ENCODE measurements at places on chromosomes 5 and 9.

DNA sequence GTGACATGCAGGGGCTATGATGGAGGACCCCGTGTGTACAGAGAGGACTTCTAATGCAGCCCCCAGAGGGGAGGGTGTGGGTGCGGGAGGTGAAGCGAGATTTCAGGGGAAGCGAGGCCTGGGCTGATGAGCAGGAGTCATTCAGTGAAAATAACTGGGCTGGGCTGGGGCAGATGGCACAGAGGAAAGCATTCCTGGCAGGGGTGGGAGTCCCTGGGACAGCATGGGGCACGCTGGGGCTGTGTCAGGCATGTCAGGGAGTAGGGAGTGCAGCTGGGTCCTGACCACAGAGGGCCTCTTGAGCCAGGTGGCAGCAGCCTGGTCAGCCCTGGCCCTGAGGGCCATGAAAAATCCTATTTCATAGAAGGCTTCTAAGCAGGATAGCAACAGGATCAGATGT lies 36.6 kb downstream of the COL15A1 start:
- no peak for DNase-seq

- DNase-seq = no peak
These were observed 3.2 kb upstream of the TNC start for GRCh38 chr9:115121181-115121580.

GRCh38 chr5:77936365-77936693 lies 160.2 kb upstream of the TBCA start:
- no peak for DNase-seq

- DNase-seq = no peak
These were observed 148.5 kb downstream of the ISOC1 start for GRCh38 chr5:129243039-129243438.

DNA sequence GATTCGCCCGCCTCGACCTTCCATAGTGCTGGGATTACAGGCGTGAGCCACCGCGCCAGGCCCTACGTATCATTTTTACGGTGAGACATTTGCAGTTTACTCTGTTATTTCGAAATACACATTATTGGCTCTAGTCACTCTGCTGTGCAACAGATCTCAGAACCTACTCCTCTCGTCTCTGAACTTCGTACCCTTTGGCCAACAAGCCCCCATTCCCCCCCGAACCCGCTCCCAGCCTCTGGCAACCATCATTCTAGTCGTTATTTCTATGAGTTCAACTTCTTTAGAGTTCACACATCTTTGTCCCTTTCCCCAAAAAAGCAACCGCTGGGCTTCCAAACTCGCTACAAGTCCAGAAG lies 735 bp downstream of the PTGR1 start:
- no peak for DNase-seq

GRCh38 chr9:135154050-135154615 lies 66.7 kb downstream of the OLFM1 start:
- no peak for DNase-seq

DNA sequence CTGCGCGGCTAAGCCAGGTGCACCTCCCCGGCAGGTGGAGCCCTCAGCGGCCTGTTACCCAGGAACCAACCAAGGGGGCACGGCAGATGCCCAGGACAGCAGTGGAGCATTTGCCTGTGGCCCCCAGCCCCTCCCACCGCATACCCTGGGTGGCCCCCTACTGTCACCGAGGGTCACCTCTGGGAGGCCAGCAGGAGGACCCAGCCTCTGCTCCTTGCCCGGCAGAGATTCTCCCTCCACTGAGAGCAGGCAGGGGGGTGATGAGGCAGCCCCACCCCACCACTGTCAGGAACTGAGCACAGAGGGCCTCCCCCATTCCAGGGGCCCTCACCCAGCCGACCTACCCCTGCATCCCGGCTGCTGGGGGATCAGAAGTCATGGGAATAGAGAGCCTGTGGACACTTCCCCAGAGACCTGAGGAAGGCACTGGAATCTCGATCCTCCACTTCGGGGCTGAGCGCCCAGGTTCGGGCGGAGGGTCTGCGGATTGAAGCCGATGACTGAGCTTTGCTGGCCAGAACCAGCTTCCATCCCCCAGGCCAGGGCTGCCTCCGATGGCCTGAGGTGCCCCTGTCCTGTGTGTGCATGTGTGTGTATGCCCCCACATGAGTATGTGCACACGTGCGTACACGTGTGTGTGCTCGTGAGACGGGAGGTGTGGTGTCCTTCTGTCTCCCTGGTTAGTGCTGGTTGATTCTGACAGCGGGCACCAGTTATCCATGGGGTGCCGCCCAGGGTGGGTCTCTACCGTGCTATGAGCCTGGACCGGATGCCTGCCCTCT lies at the start of gene QRFP:
QRFP (minus strand) TSS at position 580 of the 782 bp plus-strand sequence. CDS start 2,974 bp downstream, outside the sequence.
- no peak for DNase-seq

DNA sequence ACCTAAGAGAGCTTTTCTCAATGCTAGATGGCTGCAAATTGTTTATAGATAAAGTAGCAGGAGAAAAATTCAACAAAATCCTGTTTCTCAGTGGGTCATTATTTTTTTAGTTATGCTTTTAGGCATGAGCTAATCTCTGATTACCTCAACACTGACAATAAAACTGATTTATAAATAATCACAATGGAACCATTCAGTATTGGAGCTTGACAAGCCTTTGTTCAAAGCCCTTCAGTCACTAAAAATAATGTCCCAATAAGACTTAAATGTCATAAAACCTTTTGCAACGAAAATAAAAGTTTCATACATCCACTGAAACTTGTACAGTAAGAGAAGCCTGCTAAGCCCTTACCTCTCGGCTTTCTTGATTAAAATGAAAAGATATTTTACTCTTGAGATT lies 27.2 kb downstream of the PTPDC1 start:
- no peak for DNase-seq

DNA sequence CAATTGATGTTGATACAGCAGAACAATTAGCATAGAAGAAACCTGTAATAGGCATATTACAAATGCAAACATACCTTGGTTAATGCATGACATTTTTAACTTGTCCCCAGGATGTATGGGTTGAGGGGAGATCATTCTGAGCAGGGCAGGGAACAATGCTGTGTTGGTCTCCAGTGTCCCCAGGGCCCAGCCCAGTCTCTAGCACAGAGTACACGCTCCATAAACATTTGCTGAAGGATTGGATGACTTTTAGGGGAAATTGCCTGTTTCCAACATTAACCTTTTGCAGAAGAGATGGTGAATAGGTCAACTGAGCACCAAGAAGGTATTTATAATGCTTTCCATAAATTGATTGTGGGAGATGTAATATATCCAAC lies 20.0 kb downstream of the ANKRA2 start:
- DNase-seq = no peak

GRCh38 chr5:154858972-154859871 lies 795 bp downstream of the CNOT8 start:
- peak; percentile 33 for DNase-seq

GRCh38 chr9:133359399-133360175 lies 3.2 kb downstream of the SURF2 start:
- DNase-seq = no peak

GRCh38 chr9:69532396-69532795 lies 139.8 kb downstream of the APBA1 start:
- no peak for DNase-seq

DNA sequence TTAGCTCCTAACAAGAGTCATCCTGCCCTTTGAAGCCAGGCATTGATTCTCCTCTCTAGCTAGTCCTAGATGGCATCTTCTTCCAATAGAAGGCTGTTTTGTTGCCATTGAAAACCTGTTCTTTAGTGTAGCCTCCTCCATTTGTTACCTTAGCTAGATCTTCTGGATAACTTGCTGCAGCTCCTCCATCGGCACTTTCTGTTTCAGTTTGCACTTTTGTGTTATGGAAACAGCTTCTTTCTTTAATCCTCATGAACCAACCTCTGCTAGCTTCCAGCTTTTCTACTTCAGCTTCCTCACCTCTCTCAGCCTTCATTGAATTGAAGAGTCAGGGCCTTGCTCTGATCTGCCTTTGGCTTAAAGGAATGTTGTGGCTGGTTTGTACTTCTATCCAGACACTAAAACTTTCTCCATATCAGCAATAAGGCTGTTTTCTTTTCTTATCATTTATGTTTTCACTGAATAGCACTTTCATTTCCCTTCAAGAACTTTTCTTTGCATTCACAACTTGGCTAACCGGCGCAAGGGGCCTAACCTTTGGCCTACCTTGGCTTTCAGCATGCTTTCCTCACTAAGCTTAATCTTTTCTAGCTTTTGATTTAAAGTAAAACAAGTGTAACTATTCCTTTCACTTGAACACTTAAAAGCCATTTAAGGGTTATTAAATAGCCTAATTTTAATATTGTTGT lies 166.5 kb upstream of the SLC12A2 start:
- no peak for DNase-seq

- no peak for DNase-seq
These were observed 1027.0 kb upstream of the COX7C start for GRCh38 chr5:85590764-85591163.

- DNase-seq = no peak
These were observed 376.9 kb downstream of the DTWD2 start for GRCh38 chr5:118611332-118611945.

DNA sequence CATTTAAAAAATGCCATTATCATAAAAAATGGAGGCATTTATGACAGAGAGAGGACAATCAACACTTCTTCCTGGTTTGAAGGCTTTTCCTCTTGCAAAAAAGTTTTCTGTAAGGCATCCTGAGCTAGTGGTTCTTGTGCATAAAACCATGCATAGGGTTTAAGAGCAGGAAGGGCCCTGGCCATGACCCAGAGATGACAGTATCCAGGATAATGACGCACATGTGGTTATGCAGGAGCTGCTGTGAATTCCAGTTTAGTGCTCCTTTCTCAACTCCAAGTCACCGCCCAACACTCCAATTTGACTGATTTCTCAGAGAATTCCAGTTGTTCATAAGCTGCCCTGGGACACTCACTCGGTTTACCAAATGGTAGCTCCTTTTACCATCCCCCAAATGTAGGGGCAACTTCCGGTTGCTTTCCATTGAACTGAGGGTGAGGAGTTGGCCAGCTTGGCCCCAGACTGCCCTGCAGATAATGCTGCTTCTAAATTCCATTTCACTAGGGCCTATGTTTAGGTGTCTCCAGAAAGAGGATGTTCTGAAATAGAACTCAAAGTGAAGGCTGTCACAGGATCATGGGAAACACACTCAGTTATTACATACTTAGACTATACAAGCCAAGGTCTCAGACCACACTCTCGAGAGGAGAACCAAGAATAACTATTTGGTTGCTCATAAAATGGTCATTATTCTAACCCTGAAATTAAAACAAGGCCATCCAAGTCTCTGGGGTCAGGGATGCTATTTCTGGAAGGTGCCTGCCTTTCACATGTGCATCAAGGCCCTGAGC lies 179.1 kb downstream of the SLIT3 start:
- no peak for DNase-seq

DNA sequence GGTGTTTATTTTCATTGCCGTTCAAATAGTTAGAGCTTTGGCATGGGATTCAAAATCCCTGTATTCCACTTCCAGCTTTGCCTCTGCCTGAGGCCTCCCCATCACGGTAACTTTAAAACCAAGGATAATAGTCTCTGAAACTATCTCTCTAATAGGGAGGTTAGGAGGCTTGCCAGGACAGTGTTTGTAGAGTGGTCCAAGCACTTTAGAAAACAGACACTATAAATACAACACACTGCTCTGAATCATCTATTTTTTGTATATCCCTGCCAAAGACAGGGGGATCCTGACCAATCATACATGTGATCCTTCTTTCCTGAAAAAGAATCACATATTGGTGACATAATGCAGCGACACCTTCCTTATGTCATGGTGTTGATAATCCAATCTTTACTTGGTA lies 326.8 kb downstream of the BNC2 start:
- DNase-seq = no peak

DNA sequence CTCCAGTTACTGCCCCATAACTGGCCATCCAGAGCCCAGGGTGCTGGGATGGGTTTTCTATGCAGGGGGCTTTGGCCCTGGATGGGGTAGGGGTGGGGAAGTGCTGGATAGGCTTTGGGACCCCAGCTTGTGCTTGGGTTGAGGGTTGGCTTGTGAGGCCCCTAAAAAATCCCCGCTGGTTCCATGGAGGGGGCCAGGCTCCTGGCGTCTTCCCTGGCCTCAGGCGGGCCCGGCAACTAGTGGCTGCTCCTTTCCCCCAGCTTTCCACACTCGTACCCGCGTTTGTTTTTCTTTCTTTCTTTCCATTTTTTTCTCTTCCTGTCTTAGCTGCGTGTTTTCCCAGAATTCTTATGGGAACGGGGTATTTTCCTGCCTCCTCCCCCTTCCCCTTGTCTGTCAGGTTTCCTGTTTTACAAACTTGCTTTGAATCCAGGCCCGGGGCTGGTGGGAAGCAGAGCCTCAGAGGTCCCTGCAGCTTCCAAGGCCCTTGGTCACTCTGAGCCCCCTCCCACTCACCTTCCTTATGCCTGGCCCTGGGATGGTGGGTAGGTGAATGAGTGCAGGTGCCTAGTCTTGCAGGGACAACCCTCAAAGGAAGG lies 40.2 kb downstream of the RGS3 start:
- DNase-seq = no peak

DNA sequence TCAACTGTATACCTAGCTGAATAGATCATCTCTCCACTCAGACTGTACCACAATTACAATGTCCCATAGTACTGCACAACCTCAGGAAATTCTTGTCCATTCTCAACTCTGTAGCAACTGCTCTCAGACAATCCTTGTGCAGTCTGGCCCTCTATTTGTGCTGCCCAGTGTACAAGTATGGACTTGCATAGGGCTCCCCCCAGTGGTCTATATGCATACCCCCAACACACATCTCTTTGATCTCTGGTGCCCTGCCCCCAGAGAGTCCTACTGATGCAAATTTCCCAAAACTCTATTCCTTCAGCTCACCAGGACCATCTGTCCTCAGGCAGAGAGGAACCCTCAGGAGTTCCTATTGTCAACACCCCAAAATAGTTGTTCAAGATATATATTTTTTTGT lies 205.3 kb downstream of the SLCO4C1 start:
- DNase-seq = no peak

- peak; percentile 37 for DNase-seq
These were observed 9.9 kb downstream of the SH3RF2 start for GRCh38 chr5:145946112-145946861.

GRCh38 chr9:69324549-69325401 lies at the start of gene ENTREP1:
Gene ENTREP1, plus strand, starts transcription at chr9:69325215. Its CDS starts 95 bp downstream, at chr9:69325310.
- DNase-seq = no peak

DNA sequence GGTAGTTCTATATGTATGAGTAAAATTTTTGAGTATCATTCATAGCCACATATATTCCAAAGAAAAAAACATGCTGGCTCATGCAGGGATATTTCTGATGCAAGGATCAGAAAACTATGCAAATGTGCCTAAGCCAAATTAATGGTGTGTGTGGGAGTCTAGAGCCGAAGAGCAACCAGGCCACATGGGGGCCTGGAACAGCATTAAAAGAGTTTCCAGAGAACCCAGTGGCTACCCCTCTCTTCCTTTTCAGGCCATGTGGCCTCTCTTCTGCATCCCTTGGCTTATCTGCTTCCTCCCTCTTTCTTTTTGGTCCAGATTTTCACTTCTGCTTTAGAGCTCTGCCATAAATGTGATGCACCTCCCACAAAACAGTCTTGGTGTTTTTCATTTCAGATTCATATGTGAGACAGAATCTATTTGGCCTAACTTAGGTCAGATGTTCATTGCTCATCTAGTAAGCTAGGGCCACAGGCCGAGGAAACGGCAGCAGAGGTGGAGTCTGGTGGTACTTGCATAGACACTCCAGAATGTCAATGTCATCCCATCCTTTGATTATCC lies 300.0 kb downstream of the SH3GL2 start:
- no peak for DNase-seq

GRCh38 chr9:99582814-99583213 lies 238.9 kb upstream of the NR4A3 start:
- DNase-seq = no peak

All from CD4-positive, alpha-beta T cell treated with Interleukin-4 for 4 hours (primary cell).